ENCODE measurements at places on chromosomes 11 and 22.

DNA sequence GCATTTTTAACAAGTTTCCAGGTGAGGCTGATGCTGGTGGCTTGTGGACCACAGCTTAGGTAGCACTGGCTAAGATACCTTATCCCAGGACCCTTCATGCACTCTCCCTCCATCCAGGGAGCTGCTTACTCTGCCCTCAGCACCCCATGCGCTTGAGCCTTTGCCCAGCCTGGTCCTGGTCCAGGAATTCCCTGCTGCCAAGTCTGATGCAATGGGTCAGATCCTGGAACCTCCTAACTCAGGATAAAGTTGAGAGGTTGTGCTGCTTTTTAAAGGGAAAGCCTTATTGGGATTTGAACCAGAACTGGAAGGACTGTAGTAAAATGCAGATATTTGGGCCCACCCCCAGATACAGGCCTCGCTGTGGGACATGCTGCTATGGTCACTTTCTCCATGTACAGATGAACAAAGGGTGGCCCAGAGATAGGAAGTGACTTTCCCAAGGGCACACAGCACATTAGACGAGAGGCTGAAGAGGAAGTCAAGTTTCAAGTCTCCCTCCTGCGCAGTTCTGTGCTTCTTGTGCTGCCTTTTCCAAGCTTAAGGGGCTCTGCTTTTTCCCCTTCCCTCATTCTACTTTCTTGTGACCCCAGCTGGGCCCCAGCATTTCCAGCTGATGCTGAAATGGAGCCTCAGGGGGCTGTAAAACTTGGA is 824 bp upstream of the LGALS12 start:
- no peak for DNase-seq

DNA sequence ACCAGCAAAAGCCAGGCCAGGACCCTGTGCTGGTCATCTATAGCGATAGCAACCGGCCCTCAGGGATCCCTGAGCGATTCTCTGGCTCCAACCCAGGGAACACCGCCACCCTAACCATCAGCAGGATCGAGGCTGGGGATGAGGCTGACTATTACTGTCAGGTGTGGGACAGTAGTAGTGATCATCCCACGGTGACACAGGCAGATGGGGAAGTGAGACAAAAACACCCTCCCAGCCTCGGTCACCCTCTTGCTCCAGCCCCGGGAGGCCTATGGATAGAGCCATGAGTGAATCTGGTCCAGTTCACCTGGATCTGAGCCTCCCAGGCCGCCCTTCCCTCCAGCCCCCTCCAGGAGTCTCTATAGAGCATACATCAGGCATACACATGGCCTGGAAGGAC is 115.2 kb upstream of the IGLL5 start:
- no peak for DNase-seq

GRCh38 chr11:33884601-33885000 is 7.3 kb downstream of the LMO2 start:
- DNase-seq, result no peak

GRCh38 chr11:95363164-95363563 is 132.2 kb upstream of the SESN3 start:
- no peak for DNase-seq

GRCh38 chr22:27554841-27555456 is 246.6 kb downstream of the MN1 start:
- no peak for DNase-seq

DNA sequence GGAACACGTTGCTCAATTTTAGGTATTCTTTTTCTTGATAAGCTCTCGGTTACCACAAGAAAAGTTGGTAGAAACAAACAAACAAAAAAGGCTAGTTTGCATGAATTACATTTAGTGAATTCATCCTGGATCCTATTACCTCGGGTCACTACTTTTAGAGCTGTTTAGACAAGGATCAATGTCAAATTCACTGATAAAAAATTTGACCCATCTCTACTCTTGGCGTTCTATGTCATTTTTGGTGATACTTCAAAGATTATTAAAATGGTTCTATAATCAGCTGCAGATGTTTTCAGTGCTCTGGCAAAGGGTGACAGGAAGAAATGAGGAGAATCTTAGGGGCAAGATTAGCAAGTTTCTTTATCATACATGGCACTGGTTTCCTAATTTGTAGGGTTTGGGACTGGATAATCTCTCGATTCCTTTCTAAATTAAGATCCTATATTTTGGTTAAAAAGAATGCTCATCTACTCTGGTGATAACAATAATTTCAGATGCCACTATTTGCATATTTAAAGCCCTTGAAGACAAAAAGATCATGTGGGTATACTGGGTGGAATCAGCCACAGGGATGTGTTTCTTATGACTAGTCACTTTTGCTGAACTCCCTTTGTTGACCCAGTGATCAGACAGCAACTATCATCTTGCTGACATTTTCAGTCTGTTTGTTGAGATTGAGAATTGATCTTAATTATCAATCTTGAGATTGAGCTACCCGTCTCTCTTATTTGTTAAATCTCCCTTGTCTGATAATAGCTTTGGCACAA is 442.9 kb downstream of the AASDHPPT start:
- DNase-seq, result no peak

- DNase-seq, result no peak
Measured at GRCh38 chr11:56700914-56701485, 2.1 kb downstream of the OR9G1 start.

DNA sequence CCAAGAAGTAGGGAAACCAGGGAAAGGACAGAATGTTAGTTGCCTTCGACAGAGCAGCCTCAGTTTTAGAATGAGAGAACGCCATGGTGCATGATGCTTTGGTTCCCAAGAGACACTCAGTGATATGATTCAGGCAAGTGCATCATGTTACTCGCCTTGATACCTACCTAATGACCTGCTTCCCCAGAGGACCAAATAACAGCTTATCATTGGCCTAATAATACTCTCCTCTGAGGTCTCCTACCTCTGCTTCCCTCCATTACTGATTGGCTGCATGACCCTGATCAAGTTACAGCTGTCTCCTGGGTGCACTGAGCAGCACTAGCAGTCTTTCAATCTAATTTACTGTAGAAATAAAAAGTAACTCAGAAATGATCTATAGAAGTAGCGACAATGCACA is 979.7 kb upstream of the FAT3 start:
- DNase-seq, result no peak

DNA sequence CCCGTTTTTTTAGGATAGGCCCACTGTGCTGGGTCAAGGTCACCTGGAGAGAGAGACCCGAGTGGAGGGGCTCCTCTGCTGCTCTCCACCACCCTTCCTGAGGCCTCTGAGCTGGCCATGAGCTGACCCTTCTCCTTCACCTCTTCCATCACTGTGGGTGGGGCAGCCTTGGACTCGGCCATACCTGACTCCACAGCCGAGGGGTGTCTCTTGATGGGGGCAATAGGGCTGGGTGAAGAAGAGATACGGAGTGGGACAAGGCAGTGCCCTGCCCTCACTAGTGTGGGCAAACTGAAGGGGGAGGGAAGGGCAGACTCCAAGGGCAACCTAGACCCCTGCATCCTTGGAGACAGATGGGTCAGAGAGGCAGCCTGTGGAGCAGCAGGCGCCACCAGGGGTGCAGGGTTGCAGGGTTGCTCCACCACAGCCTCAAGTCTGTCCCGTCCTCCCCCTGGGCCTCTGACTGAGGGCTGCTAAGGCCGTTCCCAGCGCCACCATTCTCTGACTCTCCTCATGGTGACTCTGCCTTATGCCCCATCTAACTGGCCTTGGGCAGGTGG is 20.1 kb upstream of the NECTIN1 start:
- no peak for DNase-seq

- peak; percentile 46 for DNase-seq
Measured at GRCh38 chr11:32333320-32333991, 101.9 kb downstream of the WT1 start.

- DNase-seq, result no peak
Measured at GRCh38 chr11:8108421-8108820, 27.4 kb downstream of the TUB start.

GRCh38 chr11:115452241-115452640 is 52.0 kb downstream of the CADM1 start:
- DNase-seq, result no peak

DNA sequence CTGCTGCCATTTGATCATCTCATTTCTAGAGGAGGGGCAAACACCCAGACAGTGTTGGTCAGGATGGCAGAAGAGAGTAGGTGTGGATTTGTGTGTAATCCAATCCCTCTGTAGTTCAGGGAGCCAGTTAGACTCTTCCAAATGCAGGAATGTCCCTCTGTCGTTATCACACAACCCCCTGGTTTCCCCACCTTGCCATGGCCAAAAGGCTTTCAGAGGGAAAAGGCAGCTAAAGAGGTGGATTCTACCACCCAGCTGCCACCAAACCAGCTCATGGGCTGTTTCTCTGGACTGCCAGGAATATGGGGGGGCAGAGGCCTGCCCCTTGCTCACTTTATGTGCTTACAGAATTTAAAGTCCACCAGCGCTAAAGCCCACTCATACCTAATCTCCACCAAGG is 18.1 kb downstream of the TSKU start:
- no peak for DNase-seq

GRCh38 chr11:45948356-45948755 is 25.9 kb downstream of the LARGE2 start:
- peak; percentile 36 for DNase-seq

GRCh38 chr11:109209572-109209971 is 212.4 kb upstream of the C11orf87 start:
- DNase-seq, result no peak

GRCh38 chr22:37182949-37183245 is 5.2 kb downstream of the C1QTNF6 start:
- DNase-seq, result no peak

DNA sequence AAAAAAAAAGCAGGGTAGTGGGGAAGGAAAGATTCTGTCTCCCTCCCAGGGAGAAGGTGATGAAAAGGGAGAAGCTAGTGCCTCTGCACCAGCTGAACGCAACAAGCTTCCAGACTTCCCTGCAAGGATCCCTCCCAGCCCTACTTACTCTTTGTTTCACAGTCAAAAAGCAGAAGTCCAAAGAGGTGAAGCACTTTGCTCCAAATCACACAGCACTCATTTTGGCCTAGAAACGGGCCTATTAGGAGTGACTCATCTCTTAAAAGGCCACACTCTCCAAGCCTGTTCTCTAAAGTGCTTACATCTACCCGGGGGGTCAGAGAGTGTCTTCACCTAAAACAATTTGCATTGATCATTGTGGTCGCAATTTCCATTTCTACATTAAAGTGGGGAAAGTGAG is 17.7 kb upstream of the GRK3 start:
- DNase-seq, result no peak

- no peak for DNase-seq
Measured at GRCh38 chr22:36550701-36551495, 21.9 kb upstream of the EIF3D start.

Measured in amygdala (tissue), 56 donors.